ENCODE measurements at places on chromosomes 5 and 9.

GRCh38 chr5:113053511-113053995, 77.0 kb downstream of the DCP2 start:
- no peak for DNase-seq

DNA sequence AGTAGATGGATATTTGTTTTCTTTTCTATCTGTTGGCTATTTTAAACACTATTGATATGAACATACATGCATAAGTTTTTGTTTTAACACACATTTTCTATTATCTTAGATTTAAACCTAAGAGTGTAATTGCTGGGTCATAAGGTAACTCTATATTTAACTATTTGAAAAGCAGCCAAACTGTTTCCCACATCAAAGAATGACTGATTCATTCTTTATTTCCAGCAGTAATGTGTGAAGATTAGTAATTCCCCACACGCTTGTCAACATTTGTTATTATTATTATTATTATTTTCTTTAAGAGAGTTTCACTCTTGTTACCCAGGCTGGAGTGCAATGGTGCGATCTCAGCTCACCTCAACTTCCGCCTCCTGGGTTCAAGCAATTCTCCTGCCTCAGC, 1495.8 kb downstream of the EFNA5 start:
- DNase-seq = no peak

- DNase-seq = peak; percentile 37
These were observed 7.1 kb downstream of the MED10 start for GRCh38 chr5:6371079-6371810.

GRCh38 chr5:175484829-175485228, 6.5 kb downstream of the SFXN1 start:
- no peak for DNase-seq

DNA sequence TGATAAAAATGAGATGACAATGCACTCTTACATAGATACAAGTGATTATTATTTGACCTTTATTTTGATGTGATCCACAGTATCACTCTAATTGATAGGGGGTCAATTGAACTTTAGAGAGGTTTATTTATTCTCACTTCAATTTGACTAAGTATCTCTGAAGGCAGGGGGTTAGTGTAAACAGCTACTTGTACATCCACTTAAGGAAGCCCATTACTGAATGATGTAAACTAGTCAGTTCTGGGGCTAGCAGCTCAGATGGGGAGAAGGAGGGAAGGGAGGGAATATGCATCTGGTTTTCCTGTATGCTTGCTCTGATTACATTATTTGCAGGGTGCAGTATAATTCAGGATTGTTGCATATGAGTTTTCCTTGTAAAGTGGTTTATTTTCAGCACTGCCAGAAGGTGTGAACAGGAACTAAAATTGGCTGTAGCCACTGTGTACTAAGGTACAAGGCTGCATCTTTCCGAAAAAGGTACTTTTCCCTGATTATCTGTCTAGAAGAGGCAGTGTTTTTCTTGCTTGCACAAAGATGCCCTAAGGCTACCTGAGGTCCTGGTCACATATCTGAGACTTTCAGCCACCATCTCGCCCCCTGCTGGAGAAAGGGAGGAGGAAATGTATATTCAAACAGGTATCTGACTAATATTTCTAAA, 51.2 kb downstream of the MRPS27 start:
- peak; percentile 80 for DNase-seq

DNA sequence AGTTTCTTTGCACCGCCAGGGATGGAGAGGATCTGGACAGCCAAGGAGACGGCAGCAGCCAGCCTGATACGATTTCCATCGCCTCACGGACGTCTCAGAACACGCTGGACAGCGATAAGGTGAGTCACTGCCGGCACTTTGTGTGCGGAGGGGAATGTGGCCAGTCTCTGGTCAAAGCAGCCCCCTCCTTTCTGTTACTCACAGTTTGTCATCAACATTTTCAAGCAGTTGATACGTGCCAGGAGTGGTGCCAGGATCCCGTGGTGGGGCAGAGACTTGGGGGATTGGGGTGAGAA, 175.1 kb upstream of the OTULINL start:
- DNase-seq = no peak

GRCh38 chr9:92986176-92987119, 39.1 kb downstream of the FGD3 start:
- no peak for DNase-seq

GRCh38 chr5:165574100-165574499, 2068.7 kb downstream of the MAT2B start:
- no peak for DNase-seq

DNA sequence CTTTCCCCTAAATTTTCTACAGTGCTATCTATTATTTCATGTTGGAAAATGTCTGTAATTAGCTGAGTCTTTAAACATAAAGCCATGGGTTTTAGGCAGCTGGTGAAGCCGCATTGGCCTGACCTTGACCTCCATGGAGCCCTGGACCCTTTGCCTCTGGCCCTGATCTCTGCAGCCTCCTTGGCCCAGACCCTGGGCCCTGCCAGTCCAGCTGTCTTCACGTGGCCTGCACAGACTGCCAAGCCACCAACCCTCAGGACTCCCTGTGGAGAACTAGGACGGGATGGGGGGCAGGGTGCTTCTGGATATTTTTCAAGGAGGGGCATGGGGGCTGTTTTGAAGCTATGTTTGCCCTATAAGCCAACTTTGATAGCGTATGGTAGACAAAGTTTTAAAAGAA, 29.8 kb upstream of the PPARGC1B start:
- no peak for DNase-seq

- DNase-seq = peak; percentile 85
These were observed 2.1 kb downstream of the CFAP77 start for GRCh38 chr9:132412089-132412488.

DNA sequence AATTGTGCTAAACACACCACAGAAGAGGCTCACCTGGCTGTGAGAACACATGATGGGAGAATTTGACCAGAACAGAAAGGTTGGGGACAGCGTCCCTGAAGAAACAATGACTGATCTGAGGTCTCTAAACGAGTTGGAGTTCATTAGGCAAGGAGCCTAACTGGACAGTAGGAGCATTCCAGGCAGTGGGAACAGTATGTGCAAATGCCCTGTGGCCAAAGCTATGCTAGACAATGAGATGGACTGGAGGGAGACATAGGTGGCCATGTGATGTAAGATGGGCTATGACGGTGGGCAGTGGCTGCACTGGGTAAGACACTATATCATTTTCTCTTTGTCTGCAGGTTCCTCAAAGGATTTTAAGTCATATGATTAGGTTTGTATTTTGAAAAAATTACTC, 95.1 kb upstream of the ARAP3 start:
- no peak for DNase-seq

- DNase-seq = peak; percentile 98
These were observed 21.2 kb downstream of the DYNC2I2 start for GRCh38 chr9:128635266-128636023.

GRCh38 chr5:107518616-107519015, 152.1 kb downstream of the EFNA5 start:
- DNase-seq = no peak

All from endodermal cell (in vitro differentiated cells).